ENCODE measurements at places on chromosomes 3 and 15.

DNA sequence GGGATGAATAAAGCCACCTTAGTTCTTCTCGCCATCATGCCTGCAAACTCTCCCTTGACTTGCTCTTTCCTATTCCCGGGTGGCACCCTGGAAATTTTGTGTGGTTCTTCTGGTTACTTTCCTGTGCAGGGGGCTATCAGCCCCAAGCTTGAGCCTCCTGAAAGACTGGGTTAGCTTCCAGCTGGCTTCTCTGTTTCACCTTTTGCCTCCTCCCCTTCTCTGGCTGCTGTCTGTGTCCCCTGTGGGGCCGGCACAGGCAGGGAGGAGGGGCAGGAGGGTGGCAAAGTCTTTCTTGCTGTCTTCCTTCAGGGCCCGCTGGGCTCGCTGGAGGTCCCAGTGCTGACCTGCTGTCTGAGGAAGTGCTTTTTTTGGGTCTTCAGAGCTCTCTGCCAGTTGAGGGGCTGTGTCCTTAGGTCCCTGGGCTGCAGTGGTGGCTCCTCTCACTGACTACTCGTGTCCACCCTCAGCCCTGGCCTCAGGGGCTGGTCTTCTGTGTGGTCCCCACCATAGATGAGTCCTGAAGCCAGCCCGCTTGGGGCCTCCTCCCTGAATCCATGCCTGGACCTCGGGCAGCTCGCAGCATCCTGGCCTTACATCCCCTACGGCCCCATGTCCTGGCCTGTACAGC lies 196.5 kb downstream of the KLF13 start:
- DNase-seq, result no peak

DNA sequence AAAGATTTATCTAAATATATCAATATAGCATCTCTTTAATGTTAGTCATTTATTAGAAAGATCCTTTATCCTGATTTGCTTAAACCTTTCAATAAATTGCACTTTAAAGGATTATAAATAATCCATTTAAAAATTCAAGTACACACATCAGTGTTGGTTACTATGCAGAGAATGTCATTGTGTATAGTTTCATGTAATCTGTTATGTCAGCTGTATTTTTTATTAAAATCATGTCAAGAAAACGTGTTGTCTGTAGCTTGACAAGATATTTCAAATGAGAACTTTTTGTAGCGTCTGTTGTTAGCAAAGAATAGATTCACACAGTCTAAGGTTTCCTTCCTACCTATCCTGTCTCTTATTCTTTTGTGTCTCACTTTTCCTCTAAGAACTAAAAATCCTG lies 7.8 kb downstream of the PDHB start:
- DNase-seq, result no peak

DNA sequence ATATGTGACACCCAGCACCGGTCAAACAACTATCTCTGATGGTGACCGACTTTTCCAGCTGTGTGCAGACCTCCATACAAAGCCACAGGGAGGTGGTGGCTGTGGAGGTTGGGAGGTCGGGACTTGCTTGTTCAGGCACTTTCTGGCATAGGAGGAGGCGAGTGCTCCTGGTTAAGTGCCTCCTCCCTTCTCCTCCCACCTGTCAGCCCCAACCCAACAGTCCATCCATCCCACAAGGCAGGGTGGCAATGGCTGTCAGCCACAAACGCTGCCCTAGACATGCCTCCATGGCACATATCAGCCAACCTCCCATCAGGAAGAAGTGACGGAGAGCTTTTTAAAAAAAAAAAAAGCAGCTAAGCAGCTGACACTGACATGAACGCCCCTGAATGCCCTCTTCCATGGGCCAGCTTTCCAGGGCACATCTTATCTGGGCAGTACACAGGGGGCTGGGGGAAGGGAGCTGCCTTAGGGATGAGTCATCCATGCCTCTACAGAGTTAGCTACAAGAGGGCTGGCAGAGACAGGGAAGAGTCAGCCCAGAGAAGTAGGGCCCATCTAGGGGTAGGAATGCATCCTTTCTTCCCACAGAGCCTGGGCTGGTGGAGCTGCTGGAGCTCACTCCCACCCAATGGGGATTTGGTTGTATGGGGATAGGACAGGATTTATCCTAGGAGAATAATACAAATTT lies 41.2 kb downstream of the CCDC12 start:
- DNase-seq, result peak; percentile 92

GRCh38 chr3:67521053-67521646 lies 133.3 kb downstream of the SUCLG2 start:
- no peak for DNase-seq

- DNase-seq, result no peak
Observed at GRCh38 chr3:160183345-160184076, 41.7 kb upstream of the C3orf80 start.

DNA sequence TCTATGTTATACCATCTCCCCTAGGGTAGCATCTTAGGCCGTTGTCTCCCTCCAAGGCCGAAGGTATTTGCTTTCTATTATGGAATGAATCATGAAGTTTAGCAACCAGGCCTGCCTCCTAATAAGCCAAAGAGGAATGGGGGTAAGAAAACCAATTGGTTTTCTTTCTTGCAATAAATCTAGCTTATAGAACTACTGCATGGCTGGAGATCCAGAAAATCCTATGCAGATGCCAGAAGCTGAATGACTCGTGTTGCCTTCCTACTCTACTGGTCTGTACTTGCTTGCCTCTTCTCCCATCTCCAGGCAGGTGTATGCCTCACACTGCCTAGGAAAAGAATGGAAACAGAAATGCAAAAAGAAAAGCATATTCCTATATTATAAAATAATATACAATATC lies 31.1 kb upstream of the IL16 start:
- no peak for DNase-seq

- no peak for DNase-seq
Observed at GRCh38 chr3:10380906-10381305, 60.0 kb upstream of the SEC13 start.

DNA sequence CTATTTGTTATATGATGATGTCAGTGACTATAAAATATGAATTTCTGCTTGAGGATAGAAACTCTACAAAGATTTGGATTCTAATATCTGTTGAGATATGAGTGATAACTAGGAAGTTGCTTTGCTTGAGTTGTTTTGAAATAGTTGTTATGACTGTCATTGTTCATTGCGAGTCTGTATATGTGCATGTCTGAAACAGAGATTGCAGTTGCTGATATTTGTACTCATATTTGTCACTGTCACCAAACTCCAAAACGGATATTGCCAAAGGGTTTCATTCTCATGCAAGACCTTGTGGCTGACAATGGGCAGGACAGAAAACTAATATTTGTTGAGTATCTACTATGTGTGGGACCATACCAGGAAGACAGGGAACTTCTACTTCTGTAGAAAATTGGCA lies 240.2 kb downstream of the CD47 start:
- no peak for DNase-seq

DNA sequence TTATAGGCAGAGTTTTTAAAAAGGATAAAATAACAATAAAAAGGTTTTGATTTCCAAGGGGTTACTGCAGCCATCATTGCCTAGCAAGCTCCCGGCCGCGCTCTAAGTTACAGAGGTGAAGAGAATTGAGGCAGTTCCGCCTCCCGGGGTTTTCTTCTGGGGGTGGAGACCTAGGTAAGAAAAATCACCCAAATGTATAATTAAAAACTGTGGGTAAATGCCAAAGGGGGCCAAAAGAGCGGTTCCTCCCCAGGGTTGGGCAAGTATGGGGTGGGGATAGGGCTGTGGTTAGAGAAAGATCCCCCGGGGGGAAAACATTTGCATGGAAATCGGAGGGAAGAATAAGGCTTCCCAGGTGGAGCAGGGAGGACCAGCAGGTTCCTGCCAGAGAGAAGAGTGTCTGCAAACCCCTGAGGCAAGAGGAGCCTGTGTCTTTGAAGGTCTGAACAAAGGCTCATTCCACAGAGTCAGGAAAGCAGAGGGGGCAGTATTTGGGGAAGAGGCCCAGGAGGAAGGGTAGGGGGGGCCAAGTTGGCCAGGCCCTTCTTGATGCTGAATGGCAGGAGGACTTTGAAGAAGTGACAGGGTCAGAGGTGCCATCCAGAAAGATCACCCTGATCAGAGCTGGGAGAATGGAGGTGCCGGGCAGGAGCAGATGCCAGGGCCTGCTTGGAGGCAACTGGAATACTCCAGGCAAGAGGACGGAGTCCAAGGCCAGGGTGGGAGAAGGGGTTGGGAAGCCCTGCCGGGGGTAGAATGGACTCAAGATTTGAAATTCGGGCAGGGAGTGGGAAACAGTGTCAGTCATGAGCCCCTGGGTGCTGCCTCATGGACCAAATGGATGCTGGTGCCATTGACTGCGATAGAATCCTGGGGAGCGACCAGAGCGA lies 152.9 kb upstream of the RGMA start:
- DNase-seq, result no peak

DNA sequence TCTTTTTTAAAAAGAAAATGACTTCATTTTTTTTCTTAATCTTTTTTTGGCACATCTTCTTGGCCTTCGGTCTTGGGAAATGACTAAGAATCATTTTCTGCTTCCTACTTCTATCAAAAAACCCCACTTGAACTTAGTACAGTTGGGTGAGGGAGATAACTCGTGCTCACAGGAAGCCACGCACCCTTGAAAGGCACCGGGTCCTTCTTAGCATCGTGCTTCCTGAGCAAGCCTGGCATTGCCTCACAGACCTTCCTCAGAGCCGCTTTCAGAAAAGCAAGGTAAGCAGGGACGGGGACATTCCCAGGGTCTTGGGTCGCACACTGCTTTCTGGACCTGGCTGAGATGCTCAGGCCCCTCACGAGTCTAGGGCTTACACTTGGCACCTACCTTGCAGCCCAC lies at the start of gene CCR4:
Gene CCR4 (plus strand): TSS at position 235 of the 402 bp plus-strand sequence. CDS start 1,779 bp downstream, outside the sequence.
- DNase-seq, result no peak

DNA sequence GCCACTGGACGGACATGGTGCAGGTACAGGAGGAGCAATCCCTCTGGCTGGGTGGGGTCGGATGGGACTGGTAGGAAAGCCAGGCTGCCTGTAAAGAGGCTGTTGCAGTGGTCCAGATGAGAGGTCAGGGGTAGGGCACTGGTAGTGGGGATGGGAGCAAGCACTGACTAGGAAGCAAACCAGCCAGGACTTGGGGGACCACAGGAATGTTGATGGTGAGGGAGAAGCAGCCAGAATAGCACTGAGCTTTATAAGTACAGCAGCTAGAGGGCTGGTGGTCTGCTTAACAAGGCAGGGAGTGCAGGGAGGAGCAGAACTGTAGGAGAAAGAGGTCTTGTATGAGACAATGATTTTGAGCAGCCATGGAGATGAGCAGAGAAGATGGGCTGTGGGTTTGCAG lies 38.7 kb upstream of the PTPN23 start:
- no peak for DNase-seq

DNA sequence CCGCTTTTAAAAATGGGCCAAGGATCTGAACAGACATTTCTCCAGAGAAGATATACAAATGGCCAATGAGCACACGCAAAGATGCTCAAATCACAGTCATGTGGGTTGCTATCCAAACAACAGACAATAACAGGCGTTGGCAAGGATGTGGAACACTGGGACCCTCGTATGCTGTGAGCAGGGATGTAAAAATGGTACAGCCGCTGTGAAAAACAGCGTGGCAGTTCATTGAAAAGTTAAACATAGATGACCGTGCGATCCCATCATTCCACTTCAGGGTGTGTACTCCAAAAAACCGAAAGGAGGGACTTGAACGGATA lies 6.7 kb upstream of the LRRC15 start:
- no peak for DNase-seq

DNA sequence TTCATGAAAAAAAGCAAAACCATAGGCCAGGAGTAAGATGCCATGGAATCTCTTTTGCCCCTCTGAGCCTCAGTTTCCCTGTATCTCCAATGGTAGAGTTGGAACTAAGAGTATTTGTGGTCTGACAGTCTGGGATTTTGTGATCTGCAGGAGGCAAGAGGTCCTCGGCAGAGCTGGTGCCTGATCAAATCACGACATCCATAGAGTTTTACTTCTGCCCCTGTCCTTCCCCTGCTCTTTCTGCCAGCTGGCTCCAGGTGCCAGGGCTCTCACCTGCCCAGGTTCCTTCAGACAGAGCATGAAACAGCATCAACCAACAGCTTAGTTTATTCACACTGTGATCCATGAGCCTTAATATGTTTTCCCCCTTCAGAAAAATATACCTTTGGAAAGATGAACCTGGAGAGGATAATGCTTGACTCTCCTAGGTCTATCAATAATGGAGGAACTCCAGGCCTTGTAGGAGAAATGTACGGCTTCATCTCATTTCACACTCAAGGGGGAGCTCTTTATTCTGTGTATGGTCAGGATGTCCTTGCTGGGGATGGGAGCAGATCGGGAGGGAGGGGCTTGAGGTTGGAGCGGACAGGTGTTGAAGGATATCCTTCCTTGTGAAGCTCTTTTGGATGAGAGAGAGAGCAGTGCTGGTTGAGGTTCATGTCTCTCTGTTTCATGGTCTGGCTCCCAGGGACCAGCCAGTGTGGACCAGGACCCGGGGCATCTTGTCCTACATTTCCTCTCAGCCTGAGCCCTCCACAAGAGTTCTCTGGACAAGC lies 309.9 kb downstream of the RPLP1 start:
- DNase-seq, result no peak

- no peak for DNase-seq
Observed at GRCh38 chr3:10774129-10774670, 41.8 kb upstream of the SLC6A11 start.

DNA sequence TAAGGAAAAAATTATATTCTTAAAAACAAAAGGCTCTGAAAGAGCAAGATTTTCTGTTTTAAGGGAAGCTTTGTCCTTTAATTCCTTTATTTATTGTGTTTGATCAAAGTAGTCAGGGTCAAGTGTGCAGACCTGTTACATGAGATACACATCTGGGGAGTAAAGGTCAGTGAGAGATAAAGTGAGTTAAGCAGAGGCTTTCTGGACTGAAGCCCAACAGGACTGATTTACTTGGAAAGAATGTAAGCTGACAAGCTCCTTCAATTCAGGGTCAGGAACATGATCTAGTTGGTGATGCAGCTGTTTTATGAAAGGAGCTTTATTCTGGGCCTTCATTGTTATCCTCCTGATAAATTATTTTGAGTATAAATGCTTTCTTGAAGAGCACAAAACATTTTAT lies 20.7 kb upstream of the OTOL1 start:
- no peak for DNase-seq

GRCh38 chr3:192566706-192567290 lies 160.5 kb downstream of the FGF12 start:
- peak; percentile 36 for DNase-seq

DNA sequence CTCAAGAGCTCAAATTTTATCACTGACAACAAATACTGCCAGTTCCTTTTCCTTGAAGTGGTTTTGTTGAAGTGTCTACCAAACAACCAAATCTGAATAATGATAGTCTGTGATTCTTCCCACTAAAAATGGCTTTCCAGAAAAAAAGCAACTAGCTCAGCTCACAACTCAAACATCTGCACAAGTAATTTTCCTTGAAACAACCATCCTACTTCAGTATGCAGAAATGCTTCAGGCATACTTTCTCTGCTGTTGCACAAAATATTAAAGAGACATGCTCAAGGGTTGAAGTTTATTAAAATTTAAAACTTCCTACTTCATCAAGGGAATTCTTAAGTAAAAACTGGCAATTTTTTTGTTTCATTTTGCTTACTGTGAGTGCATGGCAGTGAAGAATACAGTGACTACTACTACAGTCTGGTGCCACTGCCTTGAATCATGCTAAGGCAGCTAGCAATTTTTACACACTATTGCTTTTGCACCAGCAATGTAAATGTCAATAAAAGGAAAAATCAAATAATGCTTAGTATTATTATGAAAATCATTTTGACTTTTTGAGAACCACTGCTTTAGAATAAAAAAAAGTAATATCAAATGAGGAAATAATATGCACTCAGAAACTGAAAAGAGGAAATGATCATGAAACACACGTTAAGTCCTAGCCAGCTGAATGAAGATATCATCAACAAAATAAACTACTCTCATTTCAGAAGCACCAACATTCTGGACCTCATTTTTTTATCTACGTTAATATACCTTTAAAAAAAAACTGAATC lies 33.6 kb downstream of the VPS13C start:
- DNase-seq, result no peak

Measured in thoracic aorta (tissue), 2 donors.